ENCODE measurements at places on chromosomes 5 and 9. TPM values are rescaled to one million over a fixed set of nuclear protein-coding genes. Genes with fewer than 3 reads are reported as not detected.

GRCh38 chr9:78406146-78406545, 109.2 kb downstream of the PSAT1 start:
- peaks cover 7% of the 10 kb centered on the region for H3K4me1 ChIP-seq
- no peak overlapping the region for H3K4me3 ChIP-seq
- DNase-seq, result no peak
- no peak overlapping the region for H3K27ac ChIP-seq
- H3K27me3 ChIP-seq, result peaks cover 38% of the 10 kb centered on the region
- H3K36me3 ChIP-seq, result no peaks in the 10 kb centered on the region

GRCh38 chr5:2157372-2157771, 274.6 kb upstream of the IRX4 start:
- no peak overlapping the region for H3K27ac ChIP-seq
- H3K36me3 ChIP-seq, result no peaks in the 10 kb centered on the region
- no peak overlapping the region for H3K4me3 ChIP-seq

DNA sequence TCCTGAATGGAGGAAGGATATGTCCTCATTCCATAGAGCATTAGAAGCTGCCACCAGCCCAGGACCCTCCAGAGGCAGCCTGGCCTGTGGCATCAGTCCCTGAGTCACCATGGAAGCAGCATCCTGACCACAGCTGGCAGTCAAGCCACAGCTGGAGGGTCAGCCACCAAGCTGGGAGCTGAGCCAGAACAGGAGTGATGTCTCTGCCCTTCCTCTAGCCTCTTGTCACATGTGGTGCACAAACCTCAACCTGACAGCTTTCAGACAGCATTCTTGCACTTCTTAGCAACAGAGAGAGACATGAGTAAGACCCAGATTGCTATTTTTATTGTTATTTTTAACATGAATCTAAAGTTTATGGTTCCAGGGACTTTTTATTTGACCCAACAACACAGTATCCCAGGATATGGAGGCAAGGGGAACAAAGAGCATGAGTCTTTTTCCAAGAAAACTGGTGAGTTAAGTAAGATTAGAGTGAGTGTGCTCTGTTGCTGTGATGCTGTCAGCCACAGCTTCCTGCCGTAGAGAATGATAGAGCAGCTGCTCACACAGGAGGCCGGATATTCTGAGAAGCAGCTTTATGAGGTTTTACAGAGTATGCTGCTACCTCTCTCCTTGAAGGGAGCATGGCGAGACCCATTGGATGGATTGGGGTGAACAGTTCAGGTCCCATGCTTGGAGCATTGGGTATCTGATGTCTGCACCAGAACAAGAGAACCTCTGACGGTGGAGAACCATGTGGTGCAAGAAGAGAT, 13.0 kb upstream of the CYFIP2 start:
- DNase-seq, result no peak
- peaks cover 7% of the 10 kb centered on the region for H3K4me1 ChIP-seq
- no peaks in the 10 kb centered on the region for H3K36me3 ChIP-seq
- no peak overlapping the region for H3K27ac ChIP-seq
- no peak overlapping the region for H3K4me3 ChIP-seq
- no peaks in the 10 kb centered on the region for H3K27me3 ChIP-seq

GRCh38 chr9:131304676-131305355, 15.3 kb downstream of the PLPP7 start:
- no peaks in the 10 kb centered on the region for H3K4me1 ChIP-seq
- H3K36me3 ChIP-seq, result no peaks in the 10 kb centered on the region
- H3K27me3 ChIP-seq, result peaks cover 8% of the 10 kb centered on the region

DNA sequence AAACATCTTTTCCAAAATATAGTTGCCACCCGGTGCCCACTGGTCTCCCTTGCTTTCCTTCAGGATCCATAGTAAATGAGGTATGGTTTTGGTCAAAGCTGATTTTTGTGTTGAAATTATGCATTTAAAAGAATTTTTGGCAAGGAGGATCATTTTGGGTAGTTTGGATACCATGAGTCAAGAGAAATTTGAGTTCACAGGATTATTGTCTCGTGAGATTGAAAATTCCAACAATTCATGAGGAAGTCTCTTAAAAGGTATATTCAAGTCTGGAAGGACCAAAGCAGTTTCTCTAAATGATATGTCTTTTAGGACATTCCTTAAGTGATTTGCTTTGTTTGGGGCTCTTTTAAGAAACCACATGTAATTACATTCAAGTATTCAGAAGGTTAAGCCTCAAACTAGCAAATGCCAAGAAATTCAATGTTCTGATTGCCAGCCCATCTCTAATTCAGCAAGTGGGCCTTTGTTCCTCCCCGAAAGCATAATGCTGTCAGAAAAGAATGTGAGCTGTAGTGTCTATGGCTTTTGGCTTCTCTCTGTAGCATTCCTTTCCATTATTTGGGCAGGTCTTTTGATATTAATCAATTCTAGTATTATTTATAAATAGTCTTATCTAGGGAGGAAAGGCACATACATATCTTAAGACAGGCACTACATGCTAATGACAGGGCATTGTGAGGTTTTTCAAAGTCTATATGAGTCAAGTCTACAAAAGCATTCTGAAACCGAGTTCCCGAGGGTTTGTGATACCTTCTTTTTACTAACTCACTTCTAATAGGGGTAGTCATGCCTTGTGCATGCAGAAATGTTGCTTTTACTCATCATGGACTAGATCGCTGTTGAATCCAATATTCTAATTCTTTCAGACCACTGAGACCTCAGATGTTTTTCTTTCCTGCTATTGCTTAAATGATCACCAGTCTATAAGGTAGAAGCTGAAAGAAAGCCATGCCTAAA, 453.9 kb downstream of the ENC1 start:
- H3K4me1 ChIP-seq, result peaks cover 51% of the 10 kb centered on the region
- H3K27me3 ChIP-seq, result no peaks in the 10 kb centered on the region
- DNase-seq, result no peak
- H3K27ac ChIP-seq, result peak overlapping the region; percentile 69
- no peak overlapping the region for H3K4me3 ChIP-seq
- H3K36me3 ChIP-seq, result peaks cover 3% of the 10 kb centered on the region

DNA sequence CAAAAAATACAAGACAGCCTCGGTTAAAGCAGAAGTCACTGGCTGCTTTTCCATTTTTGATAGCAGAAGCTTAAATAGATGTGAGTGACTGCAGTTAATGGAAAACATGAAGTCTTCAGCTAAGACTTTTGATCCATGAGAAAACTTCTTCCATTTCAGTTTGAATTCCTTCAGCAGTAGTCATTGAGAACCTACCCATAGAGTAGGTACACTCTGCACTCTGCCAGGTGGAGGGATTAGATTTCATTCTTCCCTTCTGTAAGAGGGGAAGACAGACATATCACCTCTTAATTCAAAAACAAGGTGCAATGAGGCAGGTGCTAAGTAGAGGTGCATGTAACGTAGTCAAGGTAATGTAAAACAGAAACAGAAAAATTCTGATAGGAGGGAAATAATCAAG, 26.7 kb upstream of the XPA start:
- H3K27me3 ChIP-seq, result peaks cover 52% of the 10 kb centered on the region
- no peaks in the 10 kb centered on the region for H3K36me3 ChIP-seq

GRCh38 chr9:113511047-113511521, 47.6 kb downstream of the RGS3 start:
- H3K27ac ChIP-seq, result no peak overlapping the region
- peaks cover 2% of the 10 kb centered on the region for H3K36me3 ChIP-seq
- H3K27me3 ChIP-seq, result no peaks in the 10 kb centered on the region
- H3K4me1 ChIP-seq, result no peaks in the 10 kb centered on the region
- no peak for DNase-seq
- H3K4me3 ChIP-seq, result no peak overlapping the region

DNA sequence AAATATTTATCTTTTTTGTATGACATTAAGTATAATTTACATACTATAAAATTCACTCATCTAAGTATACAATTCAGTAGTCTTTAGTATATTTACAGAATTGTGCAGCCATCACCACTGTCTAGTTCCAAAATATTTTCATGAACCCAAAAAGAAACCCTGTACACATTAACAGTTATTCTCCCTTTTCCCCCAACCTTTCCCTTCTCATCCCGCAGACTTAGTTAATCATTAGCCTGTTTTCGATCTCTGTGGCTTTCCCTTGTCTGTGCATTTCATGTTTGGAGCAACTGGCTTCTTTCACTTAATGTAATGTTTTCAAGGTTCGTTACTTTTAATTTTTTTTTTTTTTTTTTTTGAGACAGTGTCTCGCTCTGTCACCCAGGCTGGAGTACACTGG, 37.5 kb downstream of the MTREX start:
- no peak for DNase-seq
- H3K27ac ChIP-seq, result no peak overlapping the region
- H3K4me1 ChIP-seq, result no peaks in the 10 kb centered on the region
- H3K4me3 ChIP-seq, result no peak overlapping the region
- H3K27me3 ChIP-seq, result no peaks in the 10 kb centered on the region

GRCh38 chr5:176171171-176171760, 67.0 kb upstream of the SIMC1 start:
- H3K27me3 ChIP-seq, result peaks cover 60% of the 10 kb centered on the region
- H3K27ac ChIP-seq, result no peak overlapping the region
- no peak for DNase-seq
- no peaks in the 10 kb centered on the region for H3K36me3 ChIP-seq
- H3K4me1 ChIP-seq, result no peaks in the 10 kb centered on the region
- no peak overlapping the region for H3K4me3 ChIP-seq

HBEGF gene
- total RNA-seq, result 8.0 TPM

ACTBL2 gene
- total RNA-seq, result 0.07 TPM

OR13C2 gene
- total RNA-seq, result not detected

PCDHAC1 gene
- 10.1 TPM for total RNA-seq

BBLN gene
- total RNA-seq, result 60.7 TPM

GPR107 gene
- total RNA-seq, result 67.4 TPM

GLRA1 gene
- total RNA-seq, result not detected

Measured in mesothelial cell of epicardium (in vitro differentiated cells).